ENCODE measurements at places on chromosomes 5 and 9.

DNA sequence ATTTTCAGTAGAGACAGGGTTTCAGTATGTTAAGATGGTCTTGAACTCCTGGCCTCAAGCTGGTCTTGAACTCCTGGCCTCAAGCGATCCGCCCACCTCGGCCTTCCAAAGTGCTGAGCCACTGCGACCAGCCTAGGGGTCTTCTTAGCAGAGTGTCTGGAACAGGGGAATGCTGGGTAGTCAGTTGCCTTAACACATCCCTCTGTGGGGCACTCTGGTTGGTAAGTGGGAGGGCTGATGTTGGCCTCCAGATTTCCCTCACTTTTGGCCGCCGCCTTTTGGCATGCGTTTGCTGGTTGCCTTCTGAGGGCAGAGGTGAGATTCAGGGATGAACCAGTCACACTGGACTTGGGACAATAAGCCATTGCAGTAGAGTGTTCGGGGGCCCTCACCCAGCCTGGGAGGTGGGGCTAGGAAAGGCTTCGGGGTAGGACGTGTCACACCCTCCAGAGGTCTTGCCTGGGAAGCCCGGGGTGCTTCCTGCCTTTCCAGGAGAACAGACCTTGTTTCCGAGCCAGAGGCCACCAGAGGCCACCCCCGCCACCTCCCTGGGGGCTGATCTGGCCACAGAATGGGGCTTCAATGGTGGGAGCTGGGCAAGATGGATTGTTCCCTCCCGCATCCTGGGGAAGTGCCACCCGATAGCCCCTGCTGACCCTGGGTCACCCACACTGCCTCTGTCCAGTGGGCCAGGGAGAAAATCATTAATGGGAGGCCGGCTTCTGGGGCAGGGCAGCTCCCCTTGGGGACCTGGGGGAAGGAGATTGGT is 13.3 kb downstream of the FGF18 start:
- no peak for DNase-seq

DNA sequence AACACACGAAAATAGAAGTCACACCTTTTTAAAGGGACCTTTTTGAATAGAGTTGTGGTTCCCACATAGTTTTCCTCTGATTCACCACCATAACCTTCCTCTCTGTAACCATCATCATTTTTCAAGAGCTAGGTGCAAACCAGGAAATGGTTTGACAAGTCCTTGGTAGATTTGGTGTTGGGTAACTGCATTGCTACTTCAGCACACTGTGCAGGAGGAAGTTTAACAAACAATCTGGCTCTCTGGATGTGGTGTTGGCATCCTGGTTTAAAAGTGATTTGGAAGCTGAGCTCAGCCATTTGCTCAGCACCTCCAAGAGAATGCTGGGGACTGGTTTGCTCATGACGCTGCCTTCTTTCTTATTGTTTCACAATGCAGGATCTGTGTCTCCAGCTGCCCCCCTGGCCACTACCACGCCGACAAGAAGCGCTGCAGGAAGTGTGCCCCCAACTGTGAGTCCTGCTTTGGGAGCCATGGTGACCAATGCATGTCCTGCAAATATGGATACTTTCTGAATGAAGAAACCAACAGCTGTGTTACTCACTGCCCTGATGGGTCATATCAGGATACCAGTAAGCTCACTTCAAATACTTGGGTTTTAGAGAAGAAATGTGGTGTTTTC is 213.1 kb downstream of the RFK start:
- DNase-seq: no peak

GRCh38 chr5:77563475-77563874 is 71.4 kb upstream of the WDR41 start:
- DNase-seq: no peak

DNA sequence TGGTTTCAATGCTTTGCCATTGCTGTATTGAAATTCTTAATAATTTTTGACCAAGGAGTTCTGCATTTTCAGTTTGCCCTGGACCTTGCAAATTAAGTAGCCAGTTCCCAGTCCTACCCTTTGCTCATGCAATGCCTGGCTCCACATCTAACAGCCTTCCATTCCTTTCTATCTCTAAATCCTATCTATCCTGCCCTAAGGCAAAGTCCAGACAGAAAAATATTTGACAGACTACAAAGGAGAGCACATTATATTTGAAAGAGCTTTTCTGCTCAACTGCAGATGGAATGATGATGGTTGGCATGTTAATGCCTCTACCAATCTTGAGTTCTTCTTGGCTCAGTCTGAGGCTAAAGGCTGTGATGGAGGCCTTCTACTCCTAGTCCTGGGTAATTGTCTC is 15.5 kb downstream of the SLC22A4 start:
- no peak for DNase-seq

DNA sequence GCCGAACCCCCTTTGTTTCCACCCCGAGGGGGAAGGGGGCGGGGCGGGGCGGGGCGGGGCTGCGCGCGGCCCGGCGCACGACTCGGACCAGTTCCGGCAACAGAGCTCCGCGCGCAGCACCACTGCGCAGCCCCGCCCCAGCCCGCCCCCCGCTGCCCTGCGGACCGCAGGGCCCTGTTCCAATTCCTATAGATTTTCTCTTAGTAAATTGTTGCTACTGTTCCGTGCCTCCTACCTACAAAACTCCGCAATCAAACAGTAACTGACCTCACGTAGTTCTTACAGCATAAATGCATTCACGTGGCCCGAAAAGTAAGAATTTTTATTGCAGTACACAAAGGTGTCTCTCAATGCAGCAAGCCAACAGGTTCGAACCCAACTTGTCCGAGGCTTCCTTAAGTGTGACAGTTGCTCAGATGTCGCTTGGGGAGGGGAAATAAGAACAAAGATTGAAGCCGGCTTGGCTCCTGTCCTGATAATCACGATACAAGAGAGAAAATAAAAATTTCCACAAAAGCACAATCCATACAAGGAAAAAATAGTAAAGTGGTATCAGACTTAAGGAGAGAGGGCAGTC is 1.2 kb upstream of the RNF38 start:
- no peak for DNase-seq

Data from pulmonary artery endothelial cell (primary cell).